ENCODE measurements at places on chromosomes 3 and 15. TPM values are rescaled to one million over a fixed set of nuclear protein-coding genes. Genes with fewer than 3 reads are reported as not detected.

- peak overlapping the region; percentile 74 for H3K4me3 ChIP-seq
- no peaks in the 10 kb centered on the region for H3K4me1 ChIP-seq
- no peak overlapping the region for H3K27ac ChIP-seq
- H3K27me3 ChIP-seq = no peaks in the 10 kb centered on the region
These were observed 805 bp upstream of the RGMA start for GRCh38 chr15:93089727-93090305.

- H3K4me1 ChIP-seq = no peaks in the 10 kb centered on the region
- H3K36me3 ChIP-seq = no peaks in the 10 kb centered on the region
- no peak for DNase-seq
- H3K4me3 ChIP-seq = no peak overlapping the region
These were observed 24.5 kb upstream of the RAD18 start for GRCh38 chr3:8987645-8988383.

DNA sequence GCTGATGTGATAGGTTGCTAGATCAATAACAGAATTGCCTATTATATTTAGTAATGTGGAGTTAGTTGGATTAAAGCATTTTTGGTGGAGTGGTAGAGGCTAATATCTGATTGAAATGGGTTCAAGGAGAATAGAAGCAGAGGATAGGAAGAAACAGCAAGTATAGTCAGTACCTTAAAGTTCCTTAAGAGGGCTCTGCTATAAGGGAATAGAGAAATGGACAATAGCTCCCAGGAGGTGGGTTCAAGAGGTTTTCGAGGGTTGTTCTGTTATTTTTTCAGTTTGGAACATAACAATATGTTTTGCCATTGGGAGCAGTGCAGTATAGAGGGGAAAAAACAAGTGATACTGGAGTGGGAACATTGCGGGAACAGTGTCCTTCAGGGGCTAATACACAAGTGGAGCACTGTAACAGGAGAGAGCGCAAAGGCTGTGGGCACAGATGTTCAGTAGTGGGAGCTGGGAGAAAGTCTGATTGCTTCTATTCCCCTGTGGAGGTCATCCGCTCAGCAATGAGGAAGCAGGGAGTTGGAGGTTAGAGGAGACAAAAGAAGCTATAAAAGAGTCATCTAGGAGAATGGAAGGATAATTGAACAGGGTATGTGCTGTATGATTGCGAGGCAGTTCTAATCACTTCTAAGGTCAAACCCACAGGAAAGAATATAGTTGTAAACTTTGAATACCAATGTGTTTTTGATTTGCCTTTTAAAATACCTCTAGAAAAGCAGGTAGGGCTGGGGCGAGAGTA, 3.3 kb downstream of the MRPS11 start:
- no peak for DNase-seq
- H3K4me1 ChIP-seq = no peaks in the 10 kb centered on the region
- H3K27ac ChIP-seq = no peak overlapping the region
- peaks cover 7% of the 10 kb centered on the region for H3K36me3 ChIP-seq
- no peaks in the 10 kb centered on the region for H3K27me3 ChIP-seq
- H3K4me3 ChIP-seq = no peak overlapping the region

Gene IL20RB
- 1.6 TPM for total RNA-seq

Gene MYZAP
- 23.0 TPM for total RNA-seq

Data from breast epithelium (tissue), 4 donors.